RCC 7860 (cell line): ENCODE measurements at places on chromosomes 12 and 14.

GRCh38 chr14:77306851-77307496, 13.7 kb downstream of the POMT2 start:
- no peak for DNase-seq

DNA sequence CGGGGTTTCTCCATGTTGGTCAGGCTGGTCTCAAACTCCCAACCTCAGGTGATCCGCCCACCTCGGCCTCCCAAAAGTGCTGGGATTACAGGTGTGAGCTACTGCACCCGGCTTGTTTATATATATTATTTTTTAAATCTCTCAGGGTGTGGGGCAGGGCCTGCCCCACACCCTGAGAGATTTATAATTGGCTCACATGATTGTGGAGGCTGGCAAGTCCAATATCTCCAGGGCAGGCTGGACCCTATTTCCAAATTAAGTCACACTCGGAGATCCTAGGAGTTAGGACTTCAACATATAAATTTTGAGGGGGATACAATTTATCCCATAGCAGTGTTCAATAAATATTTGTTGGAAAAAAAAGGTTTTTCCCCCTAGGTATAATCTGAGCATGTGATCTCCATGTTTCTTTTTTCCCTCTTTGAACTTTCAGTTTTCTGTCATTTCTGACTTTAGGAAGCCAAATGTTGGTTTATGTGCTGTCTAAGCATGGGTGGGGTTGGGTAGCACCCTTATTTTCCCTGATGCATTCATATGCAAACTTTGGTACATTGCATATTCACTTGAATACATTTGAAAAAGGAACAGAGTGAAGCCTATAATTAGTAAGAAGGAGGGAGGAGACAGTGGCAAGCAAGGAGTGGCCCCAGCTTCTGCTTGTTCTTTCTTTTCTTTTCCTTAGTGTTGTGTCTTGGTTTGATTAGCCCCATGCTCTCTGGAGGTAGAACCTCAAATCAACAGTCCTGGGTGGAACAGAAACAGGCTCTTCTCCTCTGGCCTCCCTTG, 8.7 kb upstream of the A2ML1 start:
- DNase-seq, result no peak

GRCh38 chr12:16070113-16070512, 159.0 kb downstream of the DERA start:
- DNase-seq, result no peak

- no peak for DNase-seq
These were observed 12.2 kb downstream of the RIMBP2 start for GRCh38 chr12:130703733-130704375.

- no peak for DNase-seq
These were observed 12.1 kb downstream of the SLC7A8 start for GRCh38 chr14:23171222-23171975.

- DNase-seq, result no peak
These were observed 139.5 kb downstream of the SMOC1 start for GRCh38 chr14:70018713-70019211.

DNA sequence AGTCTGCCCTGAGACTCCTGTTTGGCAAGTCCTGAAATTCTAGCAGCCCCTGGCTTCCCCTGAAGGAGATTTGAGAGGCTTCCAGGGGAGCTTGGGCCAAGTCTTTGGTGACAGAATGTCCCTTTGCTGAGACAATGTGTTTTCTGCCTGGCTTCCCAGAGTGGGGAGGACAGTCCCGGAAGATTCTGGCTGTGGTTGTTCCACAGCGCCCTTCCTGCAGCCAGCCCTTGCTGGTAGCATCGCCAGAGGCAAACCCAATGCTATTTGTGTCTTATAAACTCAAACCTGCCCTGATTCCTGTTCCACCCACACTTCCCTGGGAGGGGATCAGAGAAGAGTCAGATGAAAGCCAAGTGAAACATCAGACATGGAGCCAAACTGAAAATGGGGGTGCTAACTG, 56.4 kb upstream of the OAS1 start:
- DNase-seq, result no peak
